ENCODE measurements at places on chromosomes 11 and 22. TPM values are rescaled to one million over a fixed set of nuclear protein-coding genes. Genes with fewer than 3 reads are reported as not detected.

GLYATL1 gene
- total RNA-seq, result not detected

EHF gene
- total RNA-seq, result 0.48 TPM

ZP1 gene
- total RNA-seq, result not detected

OR51F1 gene
- total RNA-seq, result not detected

ARHGAP20 gene
- not detected for total RNA-seq

SREBF2 gene
- 30.8 TPM for total RNA-seq

PANX2 gene
- 4.8 TPM for total RNA-seq

APOA5 gene
- not detected for total RNA-seq

LMNTD2 gene
- total RNA-seq, result 2.3 TPM

POU2AF2 gene
- not detected for total RNA-seq

GLYATL2 gene
- not detected for total RNA-seq

MOV10L1 gene
- total RNA-seq, result not detected

PRR33 gene
- not detected for total RNA-seq

OR5AL1 gene
- total RNA-seq, result not detected

HTR3B gene
- not detected for total RNA-seq

NRIP3 gene
- 1.1 TPM for total RNA-seq

OR8G5 gene
- not detected for total RNA-seq

MMP10 gene
- total RNA-seq, result 0.71 TPM

CFAP300 gene
- 8.0 TPM for total RNA-seq

GLB1L3 gene
- total RNA-seq, result 0.05 TPM

IFITM10 gene
- total RNA-seq, result 2.1 TPM

TESMIN gene
- 4.3 TPM for total RNA-seq

APBB1 gene
- total RNA-seq, result 18.2 TPM

ROBO4 gene
- total RNA-seq, result not detected

C22orf31 gene
- not detected for total RNA-seq

OR8D1 gene
- not detected for total RNA-seq

DYNC2H1 gene
- 6.7 TPM for total RNA-seq

All from A549 treated with GW870086 at 1 μM for 4 hours (cell line).